ENCODE measurements at places on chromosomes 6 and 20. TPM values are rescaled to one million over a fixed set of nuclear protein-coding genes. Genes with fewer than 3 reads are reported as not detected.

The PRSS16 gene
- total RNA-seq: not detected

The ORC3 gene
- 40.1 TPM for total RNA-seq

The HEY2 gene
- not detected for total RNA-seq

The IL17A gene
- total RNA-seq: not detected

The SLC22A7 gene
- not detected for total RNA-seq

The MLN gene
- total RNA-seq: not detected

The ZSCAN12 gene
- 4.7 TPM for total RNA-seq

All from LHCN-M2 (cell line).